ENCODE measurements at places on chromosomes 5 and 9. TPM values are rescaled to one million over a fixed set of nuclear protein-coding genes. Genes with fewer than 3 reads are reported as not detected.

DNA sequence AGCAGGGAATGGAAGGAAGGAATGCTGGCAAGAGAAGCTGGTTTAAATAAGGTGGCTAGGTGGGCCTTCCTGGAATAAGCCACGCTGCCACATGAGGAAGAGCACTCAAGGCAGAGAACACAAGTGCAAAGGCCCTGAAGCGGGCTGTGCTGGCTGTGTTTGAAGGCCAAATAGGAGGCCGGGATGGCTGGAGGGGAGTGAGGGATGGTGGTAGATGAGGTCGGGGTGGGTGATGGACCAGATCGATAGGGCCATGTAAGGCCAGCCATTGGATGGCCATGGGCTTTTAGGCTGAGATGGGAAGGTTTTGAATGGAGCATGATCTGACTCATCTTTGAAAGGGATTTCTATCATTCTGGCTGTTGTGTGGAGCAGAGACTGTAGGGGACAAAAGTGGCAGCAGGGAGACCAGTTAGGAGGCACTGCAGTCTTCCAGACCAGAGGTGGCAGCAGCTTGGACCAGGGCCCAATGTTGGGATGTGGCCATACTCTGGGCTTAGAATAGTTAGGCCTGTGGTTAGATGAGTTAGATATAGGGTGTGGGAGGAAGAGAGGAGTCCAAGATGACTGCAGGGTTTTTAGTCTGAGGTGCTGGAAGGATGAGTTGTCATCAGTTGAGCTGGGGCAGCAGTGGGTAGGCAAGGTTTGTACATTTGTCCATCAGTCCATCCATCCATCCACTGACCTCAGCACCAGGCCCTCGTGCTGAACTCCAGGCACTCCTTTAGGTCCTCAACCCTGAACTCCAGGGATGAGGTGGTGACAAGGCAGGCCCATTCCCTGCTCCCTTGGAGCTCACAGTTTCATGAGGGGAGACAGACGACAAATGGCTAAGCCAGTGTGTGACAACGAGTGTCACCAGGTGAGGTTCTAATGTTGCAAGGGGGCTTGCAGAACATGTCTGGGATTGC is 30.3 kb downstream of the NDST1 start:
- H3K4me3 ChIP-seq = no peak overlapping the region
- H3K27me3 ChIP-seq = no peaks in the 10 kb centered on the region
- no peak overlapping the region for H3K27ac ChIP-seq
- DNase-seq = no peak

- no peak for DNase-seq
- no peak overlapping the region for H3K4me3 ChIP-seq
- H3K4me1 ChIP-seq = no peaks in the 10 kb centered on the region
Measured at GRCh38 chr5:59615272-59615671, 278.3 kb downstream of the PDE4D start.

GRCh38 chr9:110640736-110641135 is 27.9 kb upstream of the MUSK start:
- H3K27me3 ChIP-seq = peaks cover 5% of the 10 kb centered on the region
- H3K4me1 ChIP-seq = no peaks in the 10 kb centered on the region
- H3K36me3 ChIP-seq = no peaks in the 10 kb centered on the region

UBE2QL1 gene
- total RNA-seq = not detected

ORM2 gene
- not detected for total RNA-seq

NTRK2 gene
- 0.05 TPM for total RNA-seq

NDUFS4 gene
- total RNA-seq = 81.4 TPM

LURAP1L gene
- not detected for total RNA-seq

KIF4B gene
- total RNA-seq = 0.05 TPM

Measured in activated naive CD4-positive, alpha-beta T cell treated with anti-CD3 and anti-CD28 coated beads for 36 hours (primary cell).